ENCODE measurements at places on chromosomes 2 and 18. TPM values are rescaled to one million over a fixed set of nuclear protein-coding genes. Genes with fewer than 3 reads are reported as not detected.

Gene CCNT2
- total RNA-seq = 21.9 TPM

Gene CNTNAP5
- total RNA-seq = not detected

Gene AKAIN1
- total RNA-seq = not detected

Gene STARD6
- not detected for total RNA-seq

Gene MC5R
- not detected for total RNA-seq

Gene REEP1
- total RNA-seq = not detected

Gene POMC
- 0.57 TPM for total RNA-seq

Gene C1QL2
- total RNA-seq = not detected

Gene NR4A2
- 0.09 TPM for total RNA-seq

Gene CERKL
- total RNA-seq = not detected

Gene SLC11A1
- 0.14 TPM for total RNA-seq

Gene LHCGR
- total RNA-seq = not detected

Gene SKOR2
- total RNA-seq = not detected

Gene ATRAID
- total RNA-seq = 247 TPM

Gene TMEM178A
- 1.3 TPM for total RNA-seq

Gene FAM110C
- total RNA-seq = not detected

Gene ZSWIM2
- 0.09 TPM for total RNA-seq

Gene SERPINB13
- not detected for total RNA-seq

Gene ABCG5
- total RNA-seq = not detected

Gene ARL6IP6
- 7.9 TPM for total RNA-seq

Gene INHA
- 0.46 TPM for total RNA-seq

Gene NAGK
- 60.7 TPM for total RNA-seq

Gene LRATD1
- total RNA-seq = 0.09 TPM

Gene ANO7
- 0.83 TPM for total RNA-seq

Gene TFPI
- total RNA-seq = 292 TPM

Gene AQP4
- total RNA-seq = not detected

Gene GPR75
- total RNA-seq = 0.71 TPM

Gene CFAP65
- total RNA-seq = not detected

Gene ACTG2
- total RNA-seq = 20.1 TPM

Gene PLCL1
- 1.1 TPM for total RNA-seq

Gene BMP10
- not detected for total RNA-seq

Gene ATG16L1
- 33.8 TPM for total RNA-seq

Gene CD207
- not detected for total RNA-seq

Gene CDH7
- under 0.01 TPM for total RNA-seq

Gene PSMA8
- total RNA-seq = not detected

Gene CHRND
- not detected for total RNA-seq

Gene HOXD8
- total RNA-seq = 1.6 TPM

Gene SGPP2
- not detected for total RNA-seq

Gene QPCT
- 9.5 TPM for total RNA-seq

Gene PID1
- total RNA-seq = 28.3 TPM

Gene PSMG2
- 65.2 TPM for total RNA-seq

Gene DNPEP
- total RNA-seq = 106 TPM

Gene TFCP2L1
- total RNA-seq = not detected

Gene EVX2
- under 0.01 TPM for total RNA-seq

Gene ST6GAL2
- total RNA-seq = under 0.01 TPM

Gene DTNB
- total RNA-seq = 2.5 TPM

Gene NOL4
- total RNA-seq = not detected

Gene ITSN2
- 20.5 TPM for total RNA-seq

Gene TMEM163
- not detected for total RNA-seq

Measured in smooth muscle cell of bladder (primary cell).